ENCODE measurements at places on chromosomes 11 and 22.

DNA sequence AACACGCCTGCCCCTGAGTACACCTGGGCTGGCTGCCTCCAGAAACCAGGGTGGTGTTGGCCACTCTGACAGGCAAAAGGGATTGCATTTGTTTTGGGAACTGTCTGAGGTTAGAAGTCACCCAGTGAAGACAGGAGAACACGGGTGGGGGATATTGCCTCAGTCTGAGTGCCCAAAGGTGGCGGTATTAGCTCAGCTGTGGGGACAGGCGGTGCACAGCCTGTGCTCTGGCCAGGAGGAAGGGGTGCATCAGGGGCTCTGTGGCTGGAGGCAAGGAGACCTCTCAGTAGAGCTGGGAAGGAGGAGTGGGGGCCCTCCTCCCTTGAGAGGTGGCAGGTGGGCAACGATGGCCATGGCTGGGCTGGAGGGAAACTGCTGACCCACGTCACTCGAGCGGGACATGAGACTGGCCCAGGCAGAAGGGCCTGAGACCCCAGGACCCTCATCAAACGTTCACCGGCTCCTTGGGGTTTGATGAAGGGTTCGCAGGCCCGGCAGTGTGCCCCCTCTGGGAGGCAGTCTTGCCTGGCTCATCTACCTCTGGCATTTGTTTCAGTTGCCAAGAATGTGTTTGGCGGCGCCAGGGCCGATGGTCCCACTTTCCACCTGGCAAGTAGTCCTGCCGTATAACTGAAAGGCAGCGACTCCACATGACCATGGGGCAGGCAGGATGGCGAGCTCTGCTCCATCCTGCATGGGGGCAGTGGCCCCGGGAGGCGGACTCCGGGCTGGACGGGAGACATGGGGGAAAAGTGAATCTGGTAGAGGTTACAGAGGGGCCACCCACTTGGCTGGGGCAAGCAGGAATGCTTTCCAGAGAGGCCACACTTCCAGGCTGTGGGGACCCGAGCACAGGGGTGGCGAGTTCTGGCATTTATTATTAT lies 52.8 kb upstream of the SMIM38 start:
- DNase-seq, result no peak

- DNase-seq, result no peak
These were observed 62.0 kb downstream of the CCDC34 start for GRCh38 chr11:27300974-27301373.

- no peak for DNase-seq
These were observed 17.2 kb upstream of the SYT13 start for GRCh38 chr11:45303316-45303715.

- DNase-seq, result no peak
These were observed 30.8 kb downstream of the RPS13 start for GRCh38 chr11:17046690-17047089.

GRCh38 chr11:92829121-92829520 lies 140.3 kb upstream of the MTNR1B start:
- DNase-seq, result no peak

DNA sequence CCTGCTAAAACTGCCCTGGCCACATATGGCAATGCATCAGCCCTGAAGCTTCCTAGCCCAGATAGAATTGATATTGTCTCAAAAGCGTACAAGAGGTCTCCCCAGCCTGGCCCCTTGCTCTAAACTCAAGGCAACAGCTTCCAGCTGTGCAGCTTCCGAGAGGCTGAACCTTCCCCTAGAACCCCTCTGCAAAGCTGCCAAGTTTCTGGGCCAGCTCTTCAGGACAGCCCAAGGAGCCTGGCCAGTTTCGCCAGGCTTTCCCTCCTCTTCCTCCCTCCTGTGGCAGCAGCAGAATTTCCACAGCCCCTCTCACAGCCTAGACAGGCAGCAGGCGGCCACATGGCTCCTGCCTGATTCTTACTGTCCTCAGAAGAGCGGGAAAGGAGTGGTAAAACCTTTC lies 34.5 kb downstream of the NUMA1 start:
- DNase-seq, result no peak

DNA sequence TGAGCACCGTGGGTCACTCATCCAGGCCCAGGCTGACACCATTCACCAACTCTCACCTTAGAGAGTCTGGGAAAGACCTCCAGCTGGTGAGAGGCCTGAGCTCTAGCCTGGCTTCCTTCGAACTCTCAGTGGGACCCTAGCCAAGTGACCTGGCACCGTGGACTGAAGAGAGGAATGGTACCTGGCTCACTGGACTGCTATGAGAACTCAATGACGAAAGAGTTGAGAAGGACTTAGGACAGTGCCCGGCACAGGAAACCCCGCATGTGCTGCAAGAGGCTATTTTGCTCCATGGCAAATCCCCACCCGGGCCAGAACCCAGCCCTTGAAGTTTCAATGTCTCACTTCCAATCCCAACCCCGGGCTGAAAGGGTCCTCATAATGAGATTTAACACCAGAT lies 605 bp upstream of the RAPSN start:
- no peak for DNase-seq

- no peak for DNase-seq
These were observed 15.8 kb downstream of the TBRG1 start for GRCh38 chr11:124638500-124638899.

GRCh38 chr11:83437939-83438338 lies 151.8 kb upstream of the CCDC90B start:
- DNase-seq, result no peak

- DNase-seq, result no peak
These were observed 28.4 kb downstream of the ZNF143 start for GRCh38 chr11:9489080-9489765.

- DNase-seq, result peak; percentile 40
These were observed 71.5 kb downstream of the SIK3 start for GRCh38 chr11:117026593-117027330.

GRCh38 chr22:41286639-41287091 lies 678 bp upstream of the RANGAP1 start:
- DNase-seq, result peak; percentile 49

- DNase-seq, result no peak
These were observed 15.1 kb downstream of the RCN1 start for GRCh38 chr11:32105871-32106560.

- no peak for DNase-seq
These were observed 2.3 kb downstream of the CCDC85B start for GRCh38 chr11:65892661-65893317.

GRCh38 chr11:121152764-121153163 lies 51.7 kb downstream of the TECTA start:
- DNase-seq, result no peak

GRCh38 chr11:28077521-28077920 lies 30.4 kb downstream of the KIF18A start:
- no peak for DNase-seq

DNA sequence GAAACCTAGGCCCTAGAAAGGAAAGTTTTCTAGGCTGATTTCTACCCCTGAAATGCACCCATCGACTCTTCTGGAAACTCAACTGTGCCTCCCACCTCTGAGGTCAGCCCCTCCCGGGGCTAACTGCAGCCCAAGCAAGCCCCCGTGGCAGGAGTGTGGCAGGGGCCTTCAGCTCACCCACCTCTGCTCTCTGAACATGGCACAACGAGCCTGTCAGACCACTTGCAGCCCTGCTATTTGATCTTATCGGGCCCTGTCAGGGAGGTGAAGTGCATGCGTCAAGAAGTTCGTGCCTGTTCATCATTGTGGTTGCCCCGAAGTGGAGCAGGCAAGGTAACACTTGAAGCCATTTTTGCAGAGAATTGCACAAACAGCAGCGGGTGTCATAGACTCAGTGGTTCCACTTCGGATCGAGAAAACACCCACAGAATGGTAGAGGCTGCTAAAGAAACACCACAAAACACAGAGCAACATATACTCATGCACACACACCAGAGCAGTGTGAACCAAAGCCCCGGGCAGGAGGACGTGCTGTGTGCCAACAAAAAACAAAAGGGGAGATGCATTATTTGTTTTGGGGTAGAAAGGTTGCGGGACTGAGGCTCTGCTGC lies 262.7 kb downstream of the ETS1 start:
- DNase-seq, result peak; percentile 89

GRCh38 chr11:34650528-34650927 lies 29.6 kb downstream of the EHF start:
- DNase-seq, result peak; percentile 64

DNA sequence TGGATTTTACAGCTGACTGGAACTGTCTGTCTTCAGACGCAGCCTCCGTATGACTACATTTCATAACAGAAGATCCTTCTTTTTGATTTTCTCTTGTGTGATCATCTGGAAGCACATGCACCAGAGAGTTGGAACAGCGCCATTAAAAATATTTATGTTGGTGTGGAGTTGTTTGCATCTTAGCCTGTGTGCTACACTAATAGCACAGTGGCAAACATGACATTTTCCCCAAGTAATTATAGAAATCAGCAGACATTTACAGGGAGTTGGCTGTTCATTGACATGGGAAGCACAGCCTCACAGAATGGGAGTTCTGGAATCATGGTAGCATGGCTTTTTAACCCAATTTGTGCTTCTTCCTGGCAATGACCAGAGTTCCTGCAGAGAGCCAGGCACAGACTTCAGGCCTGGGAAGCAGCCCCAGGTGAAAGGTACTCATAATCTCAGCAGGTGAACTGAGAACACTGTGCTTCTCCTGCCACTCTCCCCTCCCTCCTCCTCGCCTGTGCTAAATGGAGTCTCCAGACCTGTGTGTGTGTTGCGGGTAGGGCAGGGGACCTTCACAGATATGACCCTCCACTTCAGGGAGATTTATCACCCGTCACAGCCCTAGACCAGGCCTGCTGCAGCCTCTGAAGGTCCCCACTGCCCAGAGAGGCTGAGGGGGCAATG lies 82.8 kb upstream of the PLET1 start:
- DNase-seq, result no peak

DNA sequence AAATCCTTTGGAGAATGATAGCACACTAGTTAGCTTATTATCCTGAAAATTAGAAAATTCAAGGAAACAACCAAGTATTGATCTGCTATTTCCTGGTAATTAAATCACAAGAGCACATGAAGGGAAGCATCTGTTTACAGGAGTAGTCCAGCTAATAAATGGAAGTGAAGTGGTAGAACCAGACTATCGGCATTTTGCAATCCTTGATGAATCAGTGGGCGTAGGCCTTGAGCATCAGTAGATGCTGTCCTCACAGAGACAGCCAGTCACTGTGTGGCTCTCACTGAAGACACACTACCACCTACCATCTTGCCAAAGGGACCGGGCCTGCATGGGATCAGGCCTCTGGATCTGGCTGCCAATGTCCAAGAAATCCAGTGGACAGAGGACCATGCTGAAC lies 69.8 kb downstream of the FBLN1 start:
- DNase-seq, result no peak

- DNase-seq, result no peak
These were observed 36.1 kb downstream of the NEU3 start for GRCh38 chr11:75024764-75025211.

DNA sequence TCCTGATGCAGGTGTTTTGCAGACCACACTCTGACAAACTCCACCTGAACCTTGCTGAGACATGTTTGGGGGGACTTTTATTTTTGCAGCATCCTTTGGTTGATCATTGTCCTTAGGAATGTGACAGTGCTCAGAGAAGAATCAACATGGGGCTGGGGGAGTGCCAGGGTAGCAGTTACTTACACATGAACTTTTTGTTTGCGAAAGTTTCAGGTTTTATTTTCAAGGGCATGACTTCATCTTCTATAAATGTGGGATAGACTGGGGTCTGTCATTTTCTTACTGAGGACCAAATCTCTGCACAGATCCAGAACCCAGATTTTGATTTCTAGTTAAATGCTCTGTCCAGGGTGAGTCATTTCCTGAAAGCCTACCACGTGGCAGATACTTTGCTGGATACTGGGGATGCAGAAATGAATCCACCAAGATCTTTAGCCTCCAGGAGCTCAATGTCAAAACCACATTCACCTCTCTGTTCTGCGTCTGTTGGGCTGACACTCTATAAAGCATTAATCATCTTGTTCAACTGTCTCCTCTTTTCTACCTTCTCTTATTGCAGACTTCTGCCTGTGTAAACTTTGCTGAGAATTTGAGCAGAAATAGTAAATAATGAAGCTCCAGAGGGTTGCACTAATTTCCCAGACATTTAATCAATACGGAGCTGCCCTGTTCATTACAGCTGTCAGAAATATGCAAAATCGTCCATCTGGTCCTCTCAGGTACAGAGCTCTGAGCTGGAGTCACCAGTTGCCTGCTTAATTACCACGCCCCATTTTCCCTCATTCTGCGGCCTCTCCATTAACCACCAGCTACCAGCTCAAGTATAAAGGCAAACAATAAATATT lies 387.9 kb downstream of the MIAT start:
- no peak for DNase-seq

DNA sequence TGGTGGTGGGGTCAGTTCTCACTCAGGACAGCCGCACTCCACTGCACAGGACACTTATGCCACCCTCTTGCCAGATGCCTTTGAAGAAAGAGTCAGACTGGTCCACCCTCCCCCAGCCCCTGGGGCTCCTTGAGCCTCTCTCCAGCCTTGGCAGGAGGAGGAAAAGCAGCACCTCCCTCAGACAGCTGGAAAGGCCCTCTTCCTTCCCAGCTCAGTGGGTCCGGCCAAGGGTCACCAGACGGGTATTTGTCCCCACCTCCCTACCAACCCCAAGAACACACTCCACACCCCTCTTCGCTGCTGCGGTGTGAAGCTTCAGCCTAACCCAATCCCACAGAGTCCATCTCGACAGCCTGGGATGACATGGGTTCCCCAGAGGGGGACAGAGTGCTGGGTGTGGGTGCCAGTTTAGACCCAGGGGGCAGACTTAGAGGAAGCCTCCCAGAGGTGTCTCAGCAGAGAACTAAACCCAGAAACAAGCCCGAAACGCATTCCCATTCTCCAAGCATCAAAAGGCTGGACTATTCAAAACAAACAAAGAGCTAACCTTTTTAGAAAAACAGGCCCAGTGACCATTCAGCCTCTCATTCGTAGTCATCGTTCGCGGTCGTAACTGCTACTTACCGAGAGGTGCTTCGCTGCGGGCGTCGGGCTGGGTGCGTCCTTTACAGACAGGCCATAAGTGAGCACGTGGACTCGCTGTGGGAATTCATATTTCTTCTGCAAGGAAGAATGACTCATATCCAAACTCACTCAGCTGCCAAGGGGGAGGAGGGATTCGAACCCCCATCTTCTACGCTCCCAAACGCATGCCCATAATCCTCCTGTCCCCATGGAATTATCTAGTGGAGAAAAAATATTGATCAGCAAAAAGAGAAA lies 57.5 kb upstream of the ANO1 start:
- no peak for DNase-seq

GRCh38 chr11:130728185-130729180 lies 187.8 kb downstream of the SNX19 start:
- no peak for DNase-seq

DNA sequence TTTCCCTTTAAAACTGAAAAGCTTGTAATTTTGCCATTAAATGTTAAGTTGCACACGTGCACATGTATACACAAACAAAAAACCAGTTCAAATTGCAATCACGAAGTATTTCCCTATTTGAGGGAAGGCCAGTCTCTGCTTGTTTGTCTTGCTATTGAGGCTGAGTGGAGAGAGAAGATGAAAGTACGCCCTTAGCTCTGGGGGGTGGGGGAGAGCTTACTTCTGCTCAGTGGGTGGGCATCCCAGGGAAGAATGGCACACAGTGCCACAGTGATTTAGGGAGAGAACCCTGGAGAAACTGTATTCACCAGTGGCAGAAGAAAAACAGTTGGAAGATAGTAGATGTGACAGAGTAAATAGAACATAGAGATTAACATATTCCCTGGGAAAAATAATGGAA lies 8.7 kb downstream of the YAP1 start:
- no peak for DNase-seq
